ENCODE measurements at places on chromosomes 3 and 15.

GRCh38 chr3:193253986-193254660 is 13.1 kb downstream of the PLAAT1 start:
- DNase-seq, result no peak

- DNase-seq, result no peak
Observed at GRCh38 chr3:43995547-43996378, 245.9 kb upstream of the TOPAZ1 start.

DNA sequence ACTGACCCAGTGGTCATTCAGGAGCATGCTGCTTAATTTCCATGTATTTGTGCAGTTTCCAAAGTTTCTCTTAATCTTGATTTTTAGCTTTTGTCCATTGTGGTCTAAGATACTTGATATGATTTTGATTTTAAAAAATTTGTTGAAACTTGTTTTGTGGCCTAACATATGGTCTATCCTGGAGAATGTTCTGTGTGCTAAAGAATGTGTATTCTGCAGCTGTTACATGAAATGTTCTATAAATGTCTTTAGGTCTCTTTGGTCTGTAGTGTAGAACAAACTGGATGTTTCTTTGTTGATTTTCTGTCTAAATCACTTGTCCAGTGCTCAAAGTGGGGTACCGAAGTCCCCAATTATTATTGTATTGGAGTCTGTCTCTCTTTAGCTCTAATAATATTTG is 17.4 kb downstream of the CEP63 start:
- DNase-seq, result no peak

DNA sequence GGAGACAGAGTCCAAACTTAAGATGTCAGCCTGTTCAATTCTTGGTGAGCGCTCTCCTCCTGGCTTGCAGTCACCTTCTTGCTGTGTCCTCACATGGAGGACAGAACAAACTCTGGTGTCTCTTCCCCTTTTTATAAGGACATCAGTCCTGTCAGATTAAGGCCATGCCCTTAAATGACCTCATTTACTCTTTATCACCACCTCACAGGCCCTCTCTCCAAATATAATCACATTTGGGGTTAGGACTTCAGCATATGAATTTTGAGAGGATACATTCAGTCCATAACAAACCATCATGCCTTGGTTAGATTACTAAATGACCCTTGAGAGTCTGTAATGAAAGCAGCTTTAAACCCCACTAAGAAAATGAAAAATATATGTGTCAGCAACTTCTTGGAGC is 175.2 kb downstream of the TAFA4 start:
- no peak for DNase-seq

DNA sequence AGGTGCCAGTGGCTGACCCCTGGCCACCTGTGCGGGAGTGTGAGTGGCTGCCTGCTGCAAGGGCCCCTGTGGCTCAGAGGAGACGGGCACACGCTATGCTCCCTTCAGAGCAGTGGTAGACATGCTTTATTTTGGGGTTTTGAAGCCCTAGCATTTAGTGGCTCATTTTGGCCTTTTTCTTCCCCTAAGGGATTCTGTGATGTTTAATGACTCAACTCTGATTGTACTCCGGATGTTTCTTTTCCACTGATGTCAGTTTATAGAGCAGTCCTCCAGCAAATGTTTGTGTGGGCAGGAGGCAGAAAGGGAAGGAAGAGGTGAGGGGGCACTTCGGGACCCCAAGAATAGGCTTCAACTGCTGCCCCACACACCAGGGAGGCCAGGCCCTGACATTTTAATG is 288.9 kb upstream of the C2CD4B start:
- DNase-seq, result no peak

GRCh38 chr3:111621535-111621934 is 26.4 kb upstream of the ZBED2 start:
- DNase-seq, result no peak

DNA sequence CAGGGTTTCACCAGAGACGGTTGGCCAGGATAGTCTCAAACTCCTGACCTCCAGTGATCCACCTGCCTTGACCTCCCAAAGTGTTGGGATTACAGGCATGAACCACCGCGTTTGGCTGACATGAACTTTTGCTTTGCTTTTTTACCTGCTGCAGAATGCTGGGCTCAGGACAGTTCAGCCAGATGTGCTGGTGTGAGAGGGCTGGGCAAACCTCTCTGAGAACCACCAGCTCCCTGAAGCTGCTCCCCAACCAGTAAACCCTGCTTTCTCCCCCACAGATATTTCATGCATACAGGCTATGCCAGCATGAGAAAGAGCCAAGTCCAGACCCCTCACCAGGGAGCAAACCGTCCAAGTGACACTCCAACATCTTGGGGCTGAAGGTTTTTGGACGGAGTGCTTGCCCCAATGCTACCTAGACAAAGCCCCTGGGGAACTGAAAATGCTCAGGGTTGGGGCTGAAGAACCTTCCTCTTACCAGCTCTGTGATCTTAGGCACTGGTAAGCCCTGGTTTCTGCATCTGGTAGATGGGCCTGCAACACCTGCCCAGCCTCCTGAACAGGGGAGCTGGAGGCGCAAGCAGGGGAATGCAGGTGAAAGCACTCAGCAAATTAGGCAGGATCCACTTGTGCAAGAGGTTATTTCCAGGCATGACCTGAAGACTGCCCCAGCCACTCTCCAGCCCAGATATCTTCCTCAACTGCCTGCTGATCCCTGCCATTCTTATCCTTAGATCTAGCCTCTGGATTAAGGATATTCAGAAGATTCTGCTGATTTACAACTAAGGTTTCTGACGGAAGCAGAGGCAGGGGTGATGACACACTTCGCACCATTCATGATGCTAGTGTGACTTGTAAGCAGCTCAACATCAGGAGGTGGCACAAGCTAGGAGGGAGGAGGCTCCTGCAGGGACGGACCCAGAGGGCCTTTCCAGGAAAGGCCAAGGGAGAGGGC is 78.8 kb downstream of the TLE3 start:
- DNase-seq, result no peak

- DNase-seq, result no peak
Observed at GRCh38 chr3:88000853-88001252, 58.0 kb downstream of the CGGBP1 start.
